ENCODE measurements at places on chromosomes 3 and 15.
A peak's percentile ranks its signal among the peaks of the same experiment; 100 is the strongest.

DNA sequence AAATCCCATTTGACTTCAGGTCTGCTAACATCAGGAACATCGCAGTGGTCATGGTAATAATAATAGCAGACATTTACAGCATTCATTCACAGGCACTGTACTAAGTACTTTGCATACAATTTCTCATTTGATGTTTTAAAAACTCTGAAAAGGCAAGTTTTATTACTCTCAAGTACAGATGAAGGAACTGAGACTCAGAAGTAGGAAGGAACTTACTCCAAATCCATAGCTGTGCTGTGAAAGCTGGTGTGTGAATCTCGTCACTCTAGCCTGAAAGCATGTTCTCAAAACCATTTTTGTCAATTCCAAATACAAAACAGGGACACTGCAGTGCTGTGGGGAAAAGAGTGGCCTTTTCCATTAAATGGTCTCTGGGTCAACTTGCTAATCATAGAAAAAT lies 179.9 kb downstream of the FAM43A start:
- DNase-seq = no peak

DNA sequence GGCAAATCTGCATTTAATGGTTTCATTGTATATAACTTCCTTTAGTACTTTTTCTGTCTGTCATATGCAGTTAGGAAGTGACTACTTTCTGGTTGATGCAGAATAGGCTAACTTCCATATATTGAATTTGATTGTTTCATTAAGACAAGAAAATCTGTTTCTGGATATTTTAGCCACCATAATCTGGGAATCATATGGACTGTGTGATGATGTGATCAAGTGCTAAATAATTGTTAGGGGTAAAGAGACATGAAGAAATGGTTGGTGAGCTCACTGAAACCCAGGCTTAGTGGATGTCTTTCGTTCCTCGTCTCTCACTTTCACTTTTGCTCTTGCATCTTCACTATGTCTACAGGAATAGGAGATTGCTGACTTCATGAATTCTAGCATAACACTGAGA lies 3.5 kb upstream of the MNS1 start:
- no peak for DNase-seq

GRCh38 chr15:57138349-57138788 lies 219.9 kb downstream of the TCF12 start:
- DNase-seq = no peak

DNA sequence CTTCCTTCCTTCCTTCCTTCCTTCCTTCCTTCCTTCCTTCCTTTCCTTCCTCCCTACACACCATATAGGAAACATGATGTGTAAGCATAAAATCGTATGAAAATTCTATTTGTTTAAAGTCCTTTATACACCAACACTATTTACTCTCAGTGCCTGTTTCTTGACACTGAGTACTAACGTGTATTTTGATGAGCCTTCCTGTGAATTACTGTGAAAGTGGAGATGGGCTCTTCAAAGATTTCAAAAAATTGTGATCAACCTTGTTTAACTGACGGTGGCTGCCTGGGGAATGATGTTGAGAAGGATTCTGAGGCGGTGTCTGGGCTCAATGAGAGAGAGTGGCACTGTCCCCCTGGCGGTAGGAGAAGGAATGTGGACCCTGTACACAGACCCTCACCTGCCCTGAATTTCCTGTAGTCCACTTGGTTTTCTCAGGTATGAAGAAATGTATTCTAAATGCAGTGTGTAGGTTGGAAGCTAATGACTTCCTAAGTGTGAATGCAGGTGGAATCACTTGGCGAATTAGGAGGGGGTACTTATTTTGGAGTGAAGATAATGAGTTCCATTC lies 237.9 kb downstream of the GAP43 start:
- no peak for DNase-seq

- no peak for DNase-seq
These were observed 442.6 kb downstream of the NAALADL2 start for GRCh38 chr3:175301741-175302140.

DNA sequence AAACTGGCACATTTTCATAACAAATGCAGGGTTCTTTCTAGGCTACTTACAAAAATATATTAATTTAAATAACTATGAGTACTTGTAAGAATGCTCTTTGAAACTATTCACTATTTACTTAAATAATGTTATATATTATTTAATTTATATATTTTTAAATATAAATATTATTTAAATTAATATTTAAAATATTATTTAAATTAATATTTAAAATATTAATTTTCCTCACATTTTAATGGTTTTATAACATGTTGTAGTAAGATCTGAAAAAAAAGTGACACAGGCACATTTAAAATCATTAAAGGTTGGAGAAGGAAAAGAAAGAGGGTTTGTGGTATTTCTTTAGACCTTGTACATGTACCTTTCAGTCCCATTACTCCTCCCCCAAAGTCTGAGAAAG lies 34.6 kb downstream of the CCDC14 start:
- DNase-seq = no peak

DNA sequence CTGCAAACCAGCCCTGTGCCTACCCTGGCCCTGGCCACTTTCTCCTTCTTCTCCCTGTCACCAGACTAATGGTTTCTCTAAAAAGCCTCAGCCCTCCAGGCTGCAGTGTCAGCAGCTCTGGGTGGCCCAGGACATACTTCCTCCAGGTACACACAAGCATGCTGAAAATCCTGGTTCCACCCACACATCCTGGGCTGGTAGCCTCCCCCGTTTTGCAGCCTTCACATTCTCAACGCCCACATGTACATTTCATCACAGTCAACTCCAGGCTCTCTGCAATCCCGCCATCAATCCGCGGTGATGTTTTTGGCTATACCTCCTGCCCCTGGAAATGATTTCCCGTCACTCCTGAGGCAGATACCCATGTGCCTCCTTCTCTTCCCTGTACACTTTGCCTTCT lies 59.4 kb downstream of the MAGEF1 start:
- no peak for DNase-seq

GRCh38 chr3:180246688-180247195 lies 210.0 kb upstream of the PEX5L start:
- no peak for DNase-seq

DNA sequence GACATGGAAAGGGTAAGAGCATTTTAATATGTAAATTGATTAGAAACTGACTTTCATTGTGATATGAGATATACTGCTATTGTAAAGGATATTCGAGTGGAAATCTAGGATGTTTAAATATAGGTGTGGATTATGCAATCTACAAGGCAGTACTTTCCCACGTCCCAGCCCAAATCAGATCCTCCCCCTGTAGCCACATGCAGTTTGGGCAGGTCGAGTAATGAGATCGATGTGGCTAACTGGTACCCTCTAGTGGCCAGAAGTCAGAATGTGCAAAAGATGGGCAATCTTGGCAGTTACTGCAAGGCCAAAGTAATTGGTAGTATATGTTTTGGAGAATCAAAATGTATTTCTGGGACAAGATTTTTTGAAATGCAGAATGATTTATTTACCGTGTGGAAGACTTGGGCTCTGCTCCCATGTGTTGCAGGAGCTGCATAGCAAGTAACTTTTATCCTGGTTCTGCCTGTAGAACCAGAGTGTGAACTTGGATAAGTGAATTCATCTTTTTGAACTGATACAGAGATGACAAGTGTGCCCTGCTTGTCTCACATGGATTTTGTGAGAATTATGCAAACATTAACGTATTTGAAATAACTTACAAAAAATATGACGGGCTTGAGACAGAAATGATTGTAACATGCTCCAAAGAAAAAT lies 94.5 kb upstream of the ADAMTSL3 start:
- DNase-seq = no peak

DNA sequence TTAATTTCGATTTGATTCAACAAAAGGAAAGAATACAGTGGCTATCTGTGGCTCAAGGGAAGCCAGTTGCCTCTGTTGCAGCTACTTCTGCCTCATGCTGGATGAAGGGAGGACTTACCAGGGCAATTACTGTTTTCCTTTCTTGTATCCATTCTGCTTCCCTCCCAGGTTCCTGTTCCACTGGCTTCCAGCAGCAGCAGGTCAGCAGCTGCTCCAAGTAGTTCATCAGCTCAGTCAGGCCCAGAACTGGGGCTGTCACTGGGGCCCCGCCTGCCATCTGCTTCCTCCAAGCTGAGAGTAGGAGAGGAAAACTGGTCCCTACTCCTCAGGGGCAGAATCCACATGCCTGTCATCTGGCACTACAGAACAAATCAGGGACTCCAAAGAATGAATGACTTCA lies 48.6 kb upstream of the ULK4 start:
- DNase-seq = no peak

DNA sequence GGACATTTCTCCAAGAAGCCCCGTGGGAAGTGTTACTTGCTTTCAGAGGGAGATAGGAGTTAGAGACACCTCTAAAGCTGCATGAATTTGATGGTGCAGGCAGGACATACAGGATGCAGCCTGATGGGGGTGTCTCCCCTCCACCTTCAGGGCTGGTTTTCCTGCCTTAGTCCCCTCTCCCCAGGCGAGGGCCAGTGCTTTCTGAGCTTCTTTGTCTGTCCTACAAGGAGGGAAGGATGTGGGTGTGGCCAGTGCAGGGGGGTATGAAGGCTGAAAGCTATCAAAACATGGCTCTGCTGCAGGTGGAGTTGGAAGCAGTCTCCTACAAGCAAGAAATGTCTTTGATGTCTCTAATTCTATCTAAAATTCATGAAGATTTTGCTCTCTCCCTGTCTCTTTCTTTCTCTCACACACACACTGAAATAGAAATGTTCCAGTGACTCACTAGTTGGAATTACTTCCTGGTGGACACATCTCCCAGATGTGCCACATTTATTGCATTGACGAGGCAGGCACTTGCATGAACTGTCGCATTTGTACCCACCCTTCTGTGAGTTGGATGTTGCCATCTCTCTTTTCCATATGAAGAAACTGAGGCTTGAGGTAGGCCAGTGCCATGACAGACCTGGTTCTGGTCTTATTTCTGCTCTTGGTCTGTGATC lies 13.9 kb upstream of the PODXL2 start:
- no peak for DNase-seq

- no peak for DNase-seq
These were observed 67.0 kb upstream of the ARHGEF3 start for GRCh38 chr3:56868706-56869105.

DNA sequence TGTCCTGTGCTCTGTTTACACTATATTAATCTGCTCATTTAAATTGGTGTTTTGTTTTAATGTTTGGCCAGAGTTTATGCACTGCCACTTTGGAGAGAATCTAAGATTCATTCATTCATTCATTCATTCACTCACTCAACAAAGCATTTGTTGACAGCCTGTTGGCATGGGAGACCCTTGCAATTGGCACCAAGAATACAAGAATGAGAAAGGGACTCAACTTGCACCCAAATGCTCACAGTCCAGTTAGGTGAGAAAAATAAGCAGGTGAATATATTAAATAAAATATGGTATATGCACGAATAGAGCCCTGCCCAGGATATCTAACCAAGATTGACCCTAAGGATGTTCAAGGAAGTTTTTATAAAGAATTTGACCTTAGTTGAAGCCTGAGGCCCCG lies 80.4 kb downstream of the TGFBR2 start:
- no peak for DNase-seq

- DNase-seq = no peak
These were observed 10.5 kb upstream of the RPL29 start for GRCh38 chr3:52006017-52006819.

GRCh38 chr15:74376226-74376625 lies 8.8 kb upstream of the CYP11A1 start:
- DNase-seq = peak; percentile 52

GRCh38 chr3:89042236-89042835 lies 65.1 kb upstream of the EPHA3 start:
- DNase-seq = no peak

GRCh38 chr15:78951841-78952238 lies 7.0 kb upstream of the CTSH start:
- no peak for DNase-seq

GRCh38 chr3:180017846-180018245 lies 18.9 kb downstream of the PEX5L start:
- DNase-seq = no peak

DNA sequence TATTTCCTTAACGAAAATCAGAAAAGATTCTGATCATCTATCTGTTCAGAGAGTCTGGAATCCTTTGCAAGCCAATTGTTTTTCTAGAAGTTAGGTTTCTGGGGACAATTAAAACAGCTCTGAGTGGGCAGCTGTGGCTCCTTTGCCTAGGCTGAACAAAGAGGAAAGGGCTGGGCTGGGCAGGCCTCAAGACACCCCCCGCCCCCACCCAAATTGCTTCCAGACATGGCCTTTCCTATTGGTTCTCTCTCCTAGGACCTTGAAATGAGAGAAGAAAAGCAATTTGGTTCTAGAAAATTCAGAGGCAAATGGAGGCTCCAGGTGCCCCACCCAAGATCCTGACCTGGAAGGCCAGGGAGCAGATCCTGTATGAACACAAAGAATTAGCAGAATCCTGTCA lies 2.3 kb upstream of the ADPGK start:
- no peak for DNase-seq

DNA sequence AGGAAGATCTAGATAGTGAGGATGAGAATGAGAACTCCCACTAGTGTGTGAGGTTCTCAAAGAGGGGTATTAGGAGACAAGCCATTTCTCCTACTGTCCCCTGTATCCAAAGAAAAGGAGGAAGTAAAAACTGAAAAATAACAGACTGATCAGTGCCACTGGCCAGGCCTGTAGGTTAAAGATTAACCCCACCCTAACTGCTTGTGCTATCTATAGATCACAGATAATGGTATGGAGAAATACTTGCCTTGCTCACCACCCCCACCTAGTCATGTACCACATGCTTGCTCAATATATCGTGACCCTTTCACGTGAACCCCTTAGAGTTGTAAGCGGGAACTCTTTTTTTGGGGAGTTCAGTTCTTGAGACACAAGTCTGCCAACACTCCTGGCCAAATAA lies 519.7 kb upstream of the FRG2C start:
- no peak for DNase-seq

DNA sequence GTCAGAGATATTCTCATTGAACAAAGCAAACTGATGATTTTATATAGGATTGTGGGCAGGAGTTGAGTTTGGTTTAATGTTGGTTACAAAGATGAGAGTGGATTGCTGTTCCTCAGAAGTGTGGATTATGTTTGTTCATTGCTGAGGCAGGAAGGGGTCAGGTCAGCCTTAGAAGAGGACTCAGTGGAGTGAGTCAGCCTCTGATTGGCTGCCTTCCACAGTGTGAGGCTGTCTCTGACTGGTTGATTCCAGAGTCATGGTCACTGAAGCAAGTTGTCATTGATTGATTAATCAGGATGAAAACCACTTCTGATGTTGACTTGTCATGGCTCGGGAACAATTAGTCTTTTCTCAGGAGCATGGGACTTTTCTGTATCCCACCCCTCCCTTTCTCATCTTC lies 36.2 kb downstream of the KBTBD12 start:
- DNase-seq = no peak

GRCh38 chr15:65303687-65304380 lies 643 bp upstream of the RNU5B-1 start:
- peak; percentile 79 for DNase-seq

All from coronary artery (tissue), 2 donors.